Fibroblast of skin of left biceps (primary cell): ENCODE measurements at places on chromosomes 3 and 15.

- no peak for DNase-seq
Observed at GRCh38 chr15:72784456-72784876, 908 bp upstream of the ADPGK start.

- no peak for DNase-seq
Observed at GRCh38 chr3:43587303-43587702, 34.5 kb downstream of the ANO10 start.

DNA sequence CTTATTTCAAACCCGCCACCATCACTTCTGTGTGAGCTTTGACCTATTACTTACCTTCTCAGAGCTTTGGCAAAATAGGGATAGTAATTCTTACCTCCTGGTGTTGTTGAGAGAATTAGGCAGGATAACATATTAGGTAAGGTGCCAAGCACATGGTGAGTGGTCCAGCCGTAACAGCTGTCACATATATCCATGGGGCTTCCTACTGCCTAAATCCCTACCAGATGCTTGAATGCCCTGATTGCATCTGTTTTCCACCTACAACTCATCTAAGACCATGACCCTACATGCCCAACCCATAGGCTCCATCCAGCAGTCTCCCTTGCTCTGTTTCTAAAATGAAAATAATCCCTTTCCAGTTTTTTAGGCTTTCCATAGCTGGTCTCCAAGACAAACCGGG is 162.3 kb upstream of the NR2E3 start:
- no peak for DNase-seq

- no peak for DNase-seq
Observed at GRCh38 chr3:66403323-66403990, 97.4 kb downstream of the LRIG1 start.
